CD8-positive, alpha-beta memory T cell (primary cell): ENCODE measurements at places on chromosomes 7 and 10. TPM values are rescaled to one million over a fixed set of nuclear protein-coding genes. Genes with fewer than 3 reads are reported as not detected.

DNA sequence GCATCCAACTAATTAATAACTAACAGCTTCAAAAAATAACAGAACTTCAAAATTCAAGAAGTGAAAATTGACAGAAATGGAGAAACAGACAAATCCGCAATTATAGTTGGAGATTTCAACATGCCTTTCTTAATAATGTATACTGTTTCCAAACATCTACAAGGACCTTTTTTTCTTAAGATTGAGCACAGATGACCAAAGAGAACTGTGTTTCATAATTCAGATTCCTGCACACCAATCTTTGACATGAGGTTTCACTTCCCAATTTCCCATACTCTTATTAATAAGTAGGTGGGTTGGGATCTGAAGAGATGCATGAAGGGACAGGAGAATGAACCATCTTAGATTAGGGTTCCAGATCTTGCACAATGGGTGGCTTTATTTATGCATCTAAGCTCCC lies 24.9 kb upstream of the GIMAP7 start:
- DNase-seq: no peak

Gene DUSP5
- total RNA-seq: 68.5 TPM

Gene COL13A1
- total RNA-seq: not detected

Gene IFIT2
- total RNA-seq: 1.5 TPM

DNA sequence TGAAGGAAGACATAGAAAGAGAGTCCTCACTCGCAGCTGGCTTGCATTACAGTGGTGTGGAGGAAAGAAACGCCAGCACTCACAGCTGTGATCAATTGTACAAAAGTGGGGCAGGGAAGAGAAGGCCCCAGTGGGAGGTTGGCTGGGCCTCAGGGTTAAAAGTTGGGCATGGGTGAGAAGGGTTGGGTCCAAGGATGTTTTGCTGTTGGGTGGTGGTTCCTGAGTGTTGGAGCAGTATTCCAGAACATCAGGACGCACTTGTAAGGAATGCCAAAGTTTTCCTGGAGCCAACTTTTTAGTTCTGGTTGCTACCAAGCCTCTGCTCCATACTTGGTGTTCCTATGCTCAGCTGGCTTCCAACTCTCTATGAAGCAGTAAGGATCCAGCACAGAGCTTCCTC lies 55.4 kb upstream of the MKRN1 start:
- DNase-seq: no peak

Gene ODAD2
- 0.20 TPM for total RNA-seq

DNA sequence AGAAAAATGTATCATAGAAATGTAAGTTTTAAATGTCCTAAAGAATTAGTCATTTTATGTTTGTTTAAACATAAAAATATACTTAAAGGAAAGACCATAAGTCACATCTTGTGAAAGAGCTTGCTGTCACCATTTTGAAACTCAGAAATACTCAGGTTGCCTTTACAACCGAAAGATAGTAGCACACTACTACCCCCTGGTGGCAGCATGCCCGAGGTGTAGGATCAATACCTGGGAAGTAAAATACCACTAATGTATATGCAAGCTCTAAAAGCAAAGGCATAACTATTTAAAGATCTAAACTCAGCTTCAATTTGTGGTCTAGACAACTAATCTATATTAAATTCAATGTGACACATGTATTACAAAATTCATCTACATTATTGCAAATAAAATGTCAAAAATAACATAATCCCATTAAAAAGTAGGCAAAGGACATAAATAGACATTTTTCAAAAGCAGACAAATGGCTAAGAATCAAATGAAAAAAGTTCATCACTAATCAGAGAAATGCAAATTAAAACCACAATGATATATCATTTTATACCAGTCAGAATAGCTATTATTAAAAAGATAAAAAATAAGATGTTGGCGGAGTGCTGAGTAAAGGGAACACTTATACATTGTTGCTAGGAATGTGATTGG lies 47.7 kb upstream of the FGL2 start:
- DNase-seq: peak; percentile 69

DNA sequence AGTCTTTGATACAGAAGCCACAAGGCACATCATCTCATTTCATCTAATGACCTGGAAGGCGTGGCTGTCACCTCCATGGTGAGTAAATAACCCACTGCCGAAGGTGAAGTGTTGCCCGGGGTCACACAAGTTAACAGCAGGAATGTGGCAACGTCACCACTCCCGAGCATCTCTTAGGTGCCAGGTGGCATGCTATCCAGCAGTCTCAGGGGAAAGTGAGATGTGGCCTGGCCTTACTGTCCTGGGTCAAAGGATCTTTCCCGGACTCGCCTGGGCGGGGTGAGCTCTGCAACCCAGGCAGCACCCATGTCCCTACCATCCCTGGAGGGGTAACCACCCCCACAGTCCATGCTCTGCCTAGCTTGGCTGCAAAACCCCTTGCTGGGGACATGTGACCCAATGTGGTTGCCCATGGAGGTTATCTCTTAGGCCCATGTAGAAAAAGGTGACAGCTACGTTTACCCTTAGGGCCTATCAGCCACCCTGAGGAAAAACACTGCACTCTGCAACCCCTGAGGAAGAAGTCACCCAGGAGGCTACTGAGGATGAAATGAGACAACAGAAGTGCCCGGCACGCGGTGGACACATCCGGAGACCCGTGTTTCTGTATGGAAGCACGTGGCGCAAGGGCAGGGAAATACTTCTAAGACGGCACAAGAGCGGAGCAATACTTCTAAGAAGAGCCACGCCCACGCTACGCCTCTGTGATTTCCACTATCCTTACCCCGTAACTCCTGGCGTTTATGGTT lies 52.0 kb downstream of the BAIAP2L1 start:
- no peak for DNase-seq

GRCh38 chr10:71757399-71757922 lies 15.9 kb downstream of the VSIR start:
- DNase-seq: peak; percentile 62

- DNase-seq: no peak
These were observed 290.1 kb upstream of the COBL start for GRCh38 chr7:51606601-51607154.

GRCh38 chr7:11570205-11570604 lies 261.8 kb downstream of the THSD7A start:
- no peak for DNase-seq

GRCh38 chr7:129698516-129699418 lies 87.2 kb downstream of the NRF1 start:
- DNase-seq: no peak

- DNase-seq: no peak
These were observed 103.0 kb downstream of the MYOF start for GRCh38 chr10:93378997-93379730.

DNA sequence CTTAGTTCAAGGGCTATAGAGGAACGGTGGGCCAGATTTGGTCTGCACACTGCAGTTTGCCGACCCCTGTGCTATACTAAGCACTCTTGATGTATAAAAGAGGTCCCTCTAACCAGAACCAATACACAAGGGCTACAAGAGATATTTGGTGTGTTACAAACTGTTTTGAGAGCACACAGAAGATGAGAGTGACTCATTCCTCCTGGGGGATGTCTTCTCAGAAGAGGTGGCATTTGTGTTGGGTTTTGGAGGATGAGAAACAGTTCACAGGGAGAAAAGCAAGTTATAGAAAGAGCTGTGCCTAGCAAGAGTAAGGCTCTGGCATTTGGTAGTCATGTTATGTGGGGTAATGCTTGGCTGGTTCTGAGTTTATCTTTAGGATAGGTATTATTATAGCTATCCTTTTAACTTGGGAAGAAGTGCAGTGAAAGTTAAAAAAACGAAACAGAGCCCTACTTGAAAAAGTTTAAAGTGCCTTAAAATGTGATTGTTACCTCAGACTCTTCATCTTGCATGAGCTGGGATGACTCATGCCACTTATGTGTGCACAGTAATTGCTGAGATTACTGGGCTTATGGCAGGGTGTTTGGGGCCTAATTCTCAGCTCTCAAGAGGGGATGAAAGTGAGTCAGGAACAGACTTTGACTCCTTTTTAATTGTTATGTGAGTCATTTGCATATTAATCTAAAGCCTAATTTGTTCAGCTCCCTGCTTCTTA lies 160.4 kb downstream of the KIF20B start:
- DNase-seq: no peak

Gene TMUB1
- 81.7 TPM for total RNA-seq

GRCh38 chr7:90764848-90765570 lies 168.9 kb downstream of the CDK14 start:
- DNase-seq: no peak

Gene SPDYE11
- total RNA-seq: not detected

- DNase-seq: no peak
These were observed 6.6 kb downstream of the LAT2 start for GRCh38 chr7:74216361-74216761.
